HT1080 (cell line): ENCODE measurements at places on chromosomes 4 and X.

GRCh38 chr4:173167758-173168395 lies 734 bp upstream of the GALNT7 start:
- DNase-seq, result peak; percentile 74

- DNase-seq, result no peak
Measured at GRCh38 chr4:88037936-88038335, 30.5 kb downstream of the PKD2 start.

DNA sequence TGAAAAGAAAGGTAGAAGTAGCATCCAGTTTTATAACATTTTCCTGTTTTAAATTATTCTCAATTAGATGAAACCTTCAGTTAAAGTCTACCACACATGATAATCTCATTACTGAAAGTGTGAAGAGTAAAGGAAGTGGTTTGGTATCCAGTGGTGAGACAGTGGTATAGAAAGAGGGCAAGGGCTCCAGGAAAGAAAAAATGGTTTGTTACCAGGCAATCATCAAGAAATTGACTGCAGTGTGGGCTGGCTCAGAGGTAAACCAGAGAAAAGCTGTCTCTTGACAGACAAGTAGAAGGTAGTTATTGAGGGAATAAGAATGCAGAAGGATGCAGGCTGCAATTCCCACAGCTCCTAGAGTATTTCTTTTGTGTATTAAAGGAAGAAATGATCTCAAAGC lies 406.2 kb downstream of the TLL1 start:
- no peak for DNase-seq

- no peak for DNase-seq
Measured at GRCh38 chr4:184331268-184331995, 113.8 kb upstream of the ENPP6 start.

GRCh38 chrX:19660604-19661255 lies 145.4 kb upstream of the MAP3K15 start:
- no peak for DNase-seq

GRCh38 chr4:166335256-166335938 lies 462.4 kb downstream of the TLL1 start:
- no peak for DNase-seq

GRCh38 chr4:47543331-47543730 lies 58.3 kb downstream of the ATP10D start:
- no peak for DNase-seq

DNA sequence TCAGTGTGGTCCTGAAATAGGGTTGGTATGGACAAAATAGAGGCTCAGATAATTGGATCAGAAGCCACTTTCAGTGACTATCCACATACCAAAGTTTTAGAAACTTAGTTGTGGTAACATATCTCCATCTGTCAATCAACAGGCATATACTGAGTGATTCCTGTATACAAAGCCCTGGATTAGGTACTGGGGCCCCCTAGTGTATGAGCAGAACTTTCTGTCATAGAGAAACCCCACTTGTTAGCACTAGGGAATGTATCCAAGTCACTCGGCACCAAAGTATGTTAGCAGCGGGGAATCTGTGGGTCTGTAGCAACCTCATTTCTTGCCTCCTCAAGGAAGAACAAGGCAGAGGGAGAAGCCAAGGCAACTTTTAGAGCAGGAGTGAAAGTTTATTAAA lies 50.7 kb downstream of the MAP7D3 start:
- peak; percentile 18 for DNase-seq

- DNase-seq, result no peak
Measured at GRCh38 chr4:126799416-126799815, 833.3 kb upstream of the INTU start.

DNA sequence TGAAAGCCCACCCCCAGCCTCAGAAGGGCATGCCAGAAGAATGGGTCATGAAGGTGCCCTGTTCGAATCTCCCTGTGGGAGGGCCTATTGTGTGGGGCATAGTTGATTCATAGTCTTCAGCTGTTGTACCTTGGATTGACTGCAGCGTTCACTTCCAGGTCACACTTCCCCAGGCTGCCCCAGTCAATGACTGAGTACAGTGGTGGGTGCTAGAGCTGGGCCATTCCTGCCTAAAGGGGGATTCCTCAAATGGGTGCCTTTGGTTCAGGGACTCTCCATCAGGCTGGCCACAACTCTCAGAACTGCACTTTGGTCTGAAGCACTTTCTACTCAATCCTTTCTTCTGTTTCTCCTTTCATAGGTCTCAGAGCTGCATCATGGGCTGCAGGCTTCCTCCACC lies 35.0 kb upstream of the RASGEF1B start:
- DNase-seq, result no peak

DNA sequence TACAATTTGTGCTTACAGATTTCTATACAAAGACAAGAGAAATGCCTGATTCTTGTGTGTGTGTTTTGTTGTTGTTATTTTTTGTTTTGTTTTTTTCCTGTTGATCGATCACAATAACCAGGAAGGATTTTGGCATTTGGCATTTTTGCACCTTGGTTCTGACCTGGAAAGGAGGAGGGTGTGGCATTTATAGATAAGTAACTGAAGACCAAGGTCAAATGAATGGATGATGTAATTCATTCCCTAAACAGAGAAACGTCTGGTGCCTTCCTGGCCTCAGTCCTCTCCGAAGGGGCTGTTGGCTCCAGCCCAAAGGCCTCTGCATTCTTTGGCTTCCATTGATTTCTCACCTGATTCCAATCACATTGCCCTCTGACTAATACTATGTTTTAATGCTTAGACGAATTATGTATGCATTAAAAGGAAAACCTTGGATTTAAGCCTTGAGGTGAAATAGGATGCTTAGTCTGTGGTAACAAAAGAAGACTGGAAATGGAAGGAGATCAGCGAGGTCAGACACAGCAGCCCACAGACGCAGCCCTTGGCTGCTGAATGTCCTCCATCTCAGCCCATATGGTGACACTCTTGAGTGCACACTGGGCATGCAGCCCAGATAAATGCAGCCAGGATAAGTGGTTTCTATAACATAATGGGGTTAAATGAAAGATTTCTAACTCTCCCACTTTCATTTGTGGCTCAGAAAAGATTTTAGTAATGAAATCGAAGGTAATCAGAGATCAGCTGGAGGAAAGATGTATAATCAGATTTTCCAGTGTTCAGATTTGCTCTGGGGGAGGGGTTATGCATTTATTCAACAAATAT lies 60.5 kb upstream of the TRIM2 start:
- DNase-seq, result peak; percentile 72

GRCh38 chr4:72577211-72577610 lies 8.2 kb upstream of the ADAMTS3 start:
- no peak for DNase-seq

- DNase-seq, result no peak
Measured at GRCh38 chr4:13543839-13544605, at the start of gene NKX3-2. NKX3-2 (minus strand) TSS chr4:13544508; CDS start chr4:13544414, 94 bp downstream.

DNA sequence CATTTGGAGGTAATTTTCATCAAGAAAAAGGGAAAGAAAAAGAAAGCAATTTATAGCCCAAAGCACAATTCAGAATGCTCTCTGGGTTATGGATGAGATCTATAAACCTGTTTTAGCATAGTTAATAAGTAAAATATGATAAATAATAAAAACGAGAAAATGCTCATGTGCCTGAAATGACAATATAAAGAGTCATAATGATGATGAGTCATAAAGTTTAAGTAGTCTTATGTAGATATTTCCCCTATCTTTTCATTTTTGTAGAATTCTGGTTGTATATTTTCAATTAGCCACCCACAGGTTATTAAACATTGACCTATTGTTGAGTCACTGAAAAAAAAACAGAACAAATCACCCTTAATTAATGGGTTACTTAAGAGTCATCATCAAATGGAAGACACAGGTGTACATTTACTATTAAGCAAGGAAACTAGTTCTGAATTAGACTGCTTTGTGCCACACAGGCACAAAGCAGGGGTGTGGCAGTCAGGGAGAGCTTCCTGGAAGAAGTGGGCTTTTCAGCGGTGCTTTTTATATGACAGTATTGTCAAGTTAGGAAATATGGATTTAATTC lies 29.3 kb downstream of the BEND4 start:
- no peak for DNase-seq

DNA sequence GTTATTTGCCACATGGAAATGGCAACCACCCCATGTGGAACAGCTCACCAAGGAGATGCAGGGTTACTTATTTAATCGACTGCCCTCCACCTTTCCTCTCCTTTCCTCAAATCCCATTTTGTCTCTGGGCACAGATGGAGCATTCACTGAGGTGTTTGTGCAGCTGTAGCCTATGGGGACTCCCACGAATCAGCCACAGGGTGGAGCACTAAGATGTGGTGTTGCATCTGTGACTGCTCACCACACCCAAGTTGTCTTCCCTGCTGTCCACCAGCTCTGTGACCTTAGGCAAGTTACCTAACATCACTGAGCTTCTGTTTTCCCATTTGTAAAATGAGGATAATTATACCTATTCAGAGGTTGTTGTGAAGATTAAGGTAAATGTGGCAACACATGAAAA lies 252.4 kb upstream of the CPEB2 start:
- DNase-seq, result peak; percentile 56

- DNase-seq, result peak; percentile 98
Measured at GRCh38 chr4:48944252-48944651, 37.7 kb upstream of the OCIAD2 start.

DNA sequence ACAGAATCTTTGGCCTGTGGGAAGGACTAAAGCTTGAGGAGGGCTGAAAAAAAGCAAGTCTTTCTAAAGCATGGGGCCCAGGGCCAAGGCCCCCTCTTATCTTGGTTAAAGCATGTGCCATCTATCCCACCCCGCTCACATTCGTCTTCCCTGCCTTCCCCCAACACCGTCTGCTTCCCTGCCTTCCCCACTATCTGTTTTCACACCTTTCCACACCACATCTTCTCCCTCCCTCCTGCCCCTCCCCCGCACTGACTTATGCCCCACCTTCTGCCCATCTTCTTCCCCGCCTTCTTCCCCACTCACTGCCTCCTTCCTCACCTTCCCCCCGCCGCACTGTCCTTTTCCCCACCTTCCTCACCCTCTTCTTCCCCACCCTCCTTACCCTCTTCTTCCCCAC lies 890 bp upstream of the NAP1L5 start:
- DNase-seq, result no peak

- no peak for DNase-seq
Measured at GRCh38 chr4:87370068-87370467, 20.9 kb downstream of the HSD17B11 start.

DNA sequence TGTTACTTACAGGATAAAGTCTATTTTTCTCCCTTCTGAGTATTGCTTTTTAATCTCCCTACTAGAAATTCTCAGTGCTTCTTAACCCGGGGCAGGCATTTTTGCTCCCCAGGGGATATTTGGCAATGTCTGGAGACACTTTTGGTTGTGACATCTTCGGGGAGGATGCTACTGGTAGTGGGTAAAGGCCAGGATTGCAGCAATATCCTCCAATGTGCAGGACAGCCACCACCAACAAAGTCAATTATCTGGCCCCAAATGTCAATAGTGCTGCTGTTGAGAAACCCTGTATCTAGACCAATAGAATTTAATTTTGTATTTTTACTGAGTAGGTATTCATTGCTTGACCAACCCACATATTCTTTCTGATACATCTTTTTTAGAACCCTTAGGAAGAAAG lies 669.5 kb upstream of the MAGEB2 start:
- DNase-seq, result no peak

DNA sequence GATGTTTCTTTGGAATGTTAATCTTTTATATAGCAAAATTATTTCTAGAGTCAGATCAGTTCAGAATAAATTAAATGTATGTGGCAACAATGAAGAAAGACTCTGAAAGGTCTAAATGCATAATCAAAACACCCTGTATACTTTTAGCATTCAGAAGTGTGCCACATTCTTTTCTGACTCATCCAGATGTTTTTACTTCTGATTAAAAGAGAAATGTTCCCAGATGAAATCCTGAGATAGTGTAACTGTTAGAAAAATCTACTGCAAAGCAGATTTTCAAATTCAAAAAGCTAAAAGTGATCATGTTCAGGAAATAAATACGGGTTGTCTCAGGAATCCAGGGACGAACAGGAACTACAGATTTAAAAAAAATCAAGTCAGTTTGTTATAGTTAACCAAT lies 241.4 kb downstream of the GRIA3 start:
- no peak for DNase-seq

DNA sequence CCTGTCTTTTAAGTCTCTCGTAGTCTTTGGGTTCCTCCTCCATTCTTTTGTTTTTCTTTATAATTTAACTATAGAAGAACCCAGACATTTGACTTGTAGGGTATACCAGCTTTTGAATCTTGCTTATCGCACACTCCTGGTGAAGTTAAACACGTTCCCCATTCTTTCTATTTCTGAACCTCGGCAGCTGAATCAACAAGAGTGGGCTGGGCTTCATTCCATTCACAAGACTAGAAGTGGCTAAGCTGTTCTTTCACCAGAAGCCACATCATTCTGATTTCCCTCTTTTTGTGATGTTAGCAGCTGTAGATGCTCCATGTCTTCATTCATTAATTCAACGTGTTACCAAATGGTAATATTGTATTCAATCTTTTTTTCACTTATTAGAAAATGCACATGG lies 167.9 kb downstream of the CORIN start:
- no peak for DNase-seq

GRCh38 chr4:57764856-57765255 lies 654.7 kb upstream of the IGFBP7 start:
- no peak for DNase-seq

DNA sequence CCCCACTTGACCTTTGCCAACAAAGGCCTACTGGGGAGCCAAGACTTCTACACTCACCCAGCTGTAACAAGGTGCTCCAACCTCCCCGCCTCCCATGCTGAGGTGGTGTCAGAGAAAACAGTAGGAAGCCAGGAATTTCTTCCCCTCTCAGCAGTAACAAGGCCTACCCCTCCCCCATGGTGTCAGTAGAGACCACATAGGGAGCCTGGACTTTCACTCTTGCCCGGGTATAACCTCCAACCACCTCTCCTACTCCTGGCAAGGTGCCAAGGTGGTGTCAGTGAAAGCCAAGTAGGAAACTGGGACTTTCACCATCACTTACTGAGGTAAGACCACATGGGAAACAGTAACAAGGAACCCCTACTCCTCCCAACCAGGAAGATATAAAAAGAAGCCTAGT lies 93.1 kb downstream of the SLC16A2 start:
- no peak for DNase-seq

GRCh38 chrX:135543172-135543571 lies 22.7 kb downstream of the INTS6L start:
- no peak for DNase-seq

DNA sequence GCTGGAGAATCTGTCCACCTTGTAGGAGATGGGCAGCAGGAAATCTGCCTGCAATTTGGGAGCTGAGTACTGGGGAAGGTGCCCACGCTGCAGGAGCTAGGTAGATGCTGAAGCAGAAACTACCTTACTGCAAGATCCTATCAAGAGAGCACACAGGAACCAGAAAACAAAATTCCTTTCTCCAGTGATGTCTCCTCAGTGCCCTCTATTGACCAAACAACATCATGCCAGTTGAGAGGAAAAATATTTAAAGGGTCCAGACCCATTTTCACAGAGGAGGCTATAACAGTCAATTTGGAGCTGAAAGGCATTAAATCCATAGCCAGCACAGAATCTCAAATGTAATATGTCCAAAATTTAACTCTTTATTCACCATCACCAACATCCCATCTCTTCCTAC lies 406.8 kb downstream of the SLITRK2 start:
- DNase-seq, result no peak
